Right atrium auricular region (tissue), 2 donors: ENCODE measurements at places on chromosomes 12 and 14. TPM values are rescaled to one million over a fixed set of nuclear protein-coding genes. Genes with fewer than 3 reads are reported as not detected.

DNA sequence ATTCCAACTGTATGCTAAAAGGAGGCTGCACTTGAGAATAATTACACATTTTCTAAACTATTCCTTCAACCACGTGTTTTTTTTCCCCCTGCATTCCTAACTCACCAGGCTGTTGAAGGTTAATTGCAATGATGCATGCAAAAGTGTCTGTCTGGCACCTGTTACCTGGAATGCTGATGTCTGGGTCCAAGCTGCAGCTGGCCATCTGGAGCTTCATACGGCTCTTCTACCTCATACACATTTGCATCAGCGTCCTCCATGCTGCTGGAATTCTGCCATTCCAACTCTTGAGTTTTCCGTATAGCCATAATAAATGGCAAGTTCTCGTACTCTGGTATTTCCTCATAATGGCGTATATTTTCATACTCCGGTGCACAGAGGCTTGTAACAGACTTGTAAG lies 8.6 kb downstream of the FGD6 start:
- no peak for DNase-seq

DNA sequence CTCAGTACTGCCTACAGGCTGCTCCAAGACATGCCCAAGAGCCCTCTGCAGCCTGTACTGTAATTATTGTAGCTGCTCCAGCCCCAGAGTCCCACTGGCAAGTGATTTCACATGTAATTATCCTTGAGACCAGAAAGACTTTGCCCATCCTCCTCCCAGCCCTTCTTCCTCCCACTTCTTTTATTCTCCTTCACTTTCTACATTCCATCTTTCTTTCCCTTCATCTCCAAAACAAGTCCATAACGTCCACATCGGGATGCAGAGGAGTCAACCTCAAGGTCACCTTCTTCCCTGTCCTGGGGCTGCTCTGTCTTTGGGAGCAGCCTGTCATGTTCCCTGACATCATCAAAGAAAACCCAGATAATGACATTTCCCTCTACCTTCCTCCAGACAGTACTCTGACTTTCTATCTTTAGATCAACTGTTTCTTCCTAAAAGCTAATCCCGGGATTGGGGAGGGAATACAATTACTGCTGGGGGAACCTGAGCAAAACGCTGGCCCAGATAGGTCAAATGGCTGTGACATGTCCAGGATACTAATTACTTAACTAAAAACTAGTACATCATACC lies 39.1 kb downstream of the SLC8A3 start:
- no peak for DNase-seq

DNA sequence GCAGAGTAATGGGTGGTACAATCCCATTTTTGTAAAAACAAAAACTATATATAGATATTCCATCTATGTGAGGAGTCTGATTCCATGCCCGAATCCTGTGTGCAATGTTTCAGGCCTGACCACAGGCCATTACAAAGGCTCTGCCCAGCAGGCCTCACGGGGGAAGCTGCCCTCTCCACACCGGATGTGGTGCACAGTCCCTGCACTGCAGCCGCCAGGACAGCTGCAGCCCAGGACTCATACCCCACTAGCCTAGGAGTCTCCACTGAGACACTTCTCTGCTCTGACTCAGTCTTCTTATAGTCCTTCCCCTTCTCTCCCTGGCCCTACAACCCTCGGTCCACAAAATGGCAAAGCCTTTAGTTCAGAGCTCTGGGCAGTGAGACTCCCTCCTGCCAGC lies 190.4 kb downstream of the PPM1H start:
- DNase-seq, result no peak

DNA sequence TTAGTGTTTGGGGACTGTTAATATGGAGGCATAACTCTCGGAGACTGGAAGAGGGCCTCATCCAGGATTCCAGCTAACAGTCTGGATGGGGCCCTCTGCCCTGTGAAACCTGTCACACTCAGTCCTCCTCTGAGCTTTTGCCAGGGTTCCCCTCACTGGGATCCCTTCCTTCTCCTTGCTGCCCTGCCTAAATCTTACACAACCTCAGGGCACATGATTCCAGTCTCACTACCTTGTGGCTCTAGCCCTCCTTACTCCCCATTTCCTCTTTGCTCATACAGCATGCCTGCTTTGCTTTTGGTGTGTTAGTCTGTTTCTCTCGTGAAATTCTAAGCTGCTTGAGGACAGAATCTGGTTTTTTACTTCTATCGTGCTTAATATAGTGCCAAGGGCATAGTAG lies 942 bp upstream of the GSG1 start:
- no peak for DNase-seq

DNA sequence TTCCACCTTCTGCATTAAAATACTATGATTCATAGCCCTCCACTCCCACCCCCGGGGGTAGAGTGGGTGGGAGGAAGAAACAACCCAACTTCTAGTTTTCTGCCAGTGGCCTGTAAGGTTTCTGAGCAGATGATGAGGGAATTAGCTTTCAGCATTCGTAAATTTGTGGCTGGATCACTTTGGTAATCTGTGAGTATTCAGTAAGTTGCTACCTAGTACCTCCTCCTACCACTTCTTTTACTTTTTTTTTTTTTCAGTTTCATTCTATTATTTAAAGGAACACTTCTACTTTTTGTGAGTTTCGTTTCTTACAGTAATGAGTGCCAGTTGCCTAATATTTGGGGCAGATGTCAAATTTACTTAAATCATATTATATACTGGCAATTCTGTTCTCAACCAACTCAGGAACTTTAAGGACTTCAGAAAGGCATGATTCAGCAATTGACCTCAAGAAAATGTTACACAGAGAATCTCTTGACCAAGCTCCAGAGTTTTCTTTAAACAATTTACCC lies 42.4 kb upstream of the EMP1 start:
- no peak for DNase-seq

- DNase-seq, result no peak
Measured at GRCh38 chr12:49369411-49370145, 2.3 kb downstream of the SPATS2 start.

GRCh38 chr12:2142068-2142467 lies 89.3 kb downstream of the CACNA1C start:
- no peak for DNase-seq

DNA sequence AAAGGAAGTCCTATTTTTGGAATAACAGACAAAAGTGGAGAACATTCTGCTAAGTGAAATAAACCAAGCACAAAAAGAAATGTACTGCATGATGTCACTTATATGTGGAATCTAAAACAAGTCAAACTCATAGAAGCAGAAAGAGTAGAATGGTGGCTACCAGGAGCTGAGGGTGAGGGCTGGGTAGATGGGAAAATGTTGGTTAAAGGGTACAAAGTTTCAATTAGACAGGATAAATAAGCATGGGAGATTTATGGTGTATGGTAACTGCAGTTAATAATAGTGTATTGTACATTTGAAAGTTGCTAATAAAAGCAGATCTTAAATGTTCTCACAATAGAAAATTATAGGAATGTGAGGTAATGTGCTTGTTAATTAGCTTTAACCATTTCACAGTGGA lies 12.8 kb downstream of the LUM start:
- DNase-seq, result no peak

DNA sequence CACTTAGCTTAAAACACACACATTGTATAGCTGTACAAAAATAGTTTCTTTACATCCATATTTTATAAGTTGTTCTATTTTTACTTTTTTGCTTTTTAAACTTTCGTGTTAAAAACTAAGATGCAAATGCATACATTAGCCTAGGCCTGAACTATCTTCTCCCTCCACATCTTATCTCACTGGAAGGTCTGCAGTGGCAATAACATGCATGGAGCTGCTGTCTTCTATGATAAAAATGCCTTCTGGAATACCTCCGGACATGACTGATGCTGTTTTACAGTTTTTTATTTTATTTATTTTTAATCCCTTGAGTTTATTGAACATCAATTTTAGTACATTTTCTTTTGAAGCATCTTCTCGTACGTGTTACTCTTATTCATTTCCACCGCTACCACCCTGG lies 112.3 kb upstream of the TSPAN8 start:
- no peak for DNase-seq

DNA sequence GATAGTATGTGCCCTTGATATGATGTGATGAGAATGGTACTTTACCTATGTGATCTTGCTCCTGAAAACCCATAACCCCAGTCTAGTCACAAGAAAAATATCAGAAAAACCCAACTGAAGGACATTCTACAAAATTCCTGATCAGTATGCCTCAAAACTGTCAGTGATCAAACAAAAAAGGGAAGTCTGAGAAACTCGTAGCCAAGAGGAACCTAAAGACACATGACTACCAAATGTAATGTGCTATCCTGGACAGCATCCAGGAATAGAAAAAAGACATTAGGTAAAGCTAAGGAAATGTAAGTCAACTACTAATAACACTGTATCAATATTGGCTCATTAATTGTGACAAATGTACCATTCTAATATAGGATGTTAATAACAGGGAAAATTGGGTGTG lies 4.1 kb upstream of the WIF1 start:
- no peak for DNase-seq

The CLEC9A gene
- not detected for total RNA-seq

The HHIPL1 gene
- total RNA-seq, result 1.8 TPM

The ESRRB gene
- 10.0 TPM for total RNA-seq
